ENCODE measurements at places on chromosomes 3 and 15.

- peak; percentile 89 for DNase-seq
These were observed 778 bp upstream of the THBS1 start for GRCh38 chr15:39580117-39580484.

DNA sequence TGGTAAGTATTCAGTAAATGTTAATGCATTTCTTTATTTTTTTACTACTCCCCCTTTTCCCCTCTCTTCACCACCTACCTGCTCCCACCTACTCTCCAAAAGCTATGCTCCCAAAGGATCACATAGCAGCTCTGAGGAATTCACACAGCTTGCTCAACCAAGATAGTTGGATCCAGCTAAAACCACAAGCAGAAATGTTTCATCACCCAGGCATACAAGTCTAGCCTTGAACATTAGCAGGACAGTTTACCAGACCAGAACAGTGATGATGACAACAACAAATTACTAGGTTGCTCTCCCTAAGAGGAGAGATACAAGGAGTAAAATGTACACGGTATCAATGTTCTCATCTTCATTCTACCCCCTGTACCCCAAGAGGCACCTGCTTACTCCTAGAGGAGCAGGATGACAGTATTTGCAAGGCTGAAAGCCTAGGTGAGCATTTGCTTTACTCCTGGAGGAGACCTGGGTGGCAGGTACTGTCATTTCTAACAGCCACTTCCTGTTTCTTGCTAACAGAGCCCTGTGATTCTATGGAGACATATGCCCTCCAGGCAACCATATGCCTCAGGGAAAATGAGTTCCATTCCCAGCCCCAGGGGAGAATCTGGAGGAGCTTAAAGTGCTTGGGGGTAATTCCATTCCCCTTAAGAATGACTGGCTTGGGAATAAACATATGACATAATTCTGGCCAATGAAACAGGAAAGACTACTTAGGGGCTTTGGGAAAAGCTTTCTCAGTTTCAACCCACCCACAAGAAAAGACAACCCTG lies 237.5 kb downstream of the NTRK3 start:
- DNase-seq: no peak

DNA sequence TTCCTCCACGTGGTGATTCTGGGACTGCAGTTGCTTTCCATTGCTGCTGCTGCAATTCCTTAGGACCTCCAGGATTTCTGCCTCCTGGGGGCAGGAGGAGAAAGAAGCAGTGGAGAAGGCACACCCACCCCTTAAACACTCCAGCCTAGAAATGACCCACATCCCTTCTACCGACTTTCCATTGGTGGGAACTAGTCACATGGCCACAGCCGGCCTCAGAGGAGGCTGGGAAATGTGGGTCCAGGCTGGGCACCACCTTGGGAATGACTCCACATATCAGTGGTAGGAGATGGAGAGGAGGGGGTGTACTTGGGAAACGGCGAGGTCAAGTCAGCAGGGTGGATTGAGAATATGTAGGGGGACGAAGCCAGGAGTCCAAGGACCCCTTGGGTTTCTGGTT lies 269.4 kb upstream of the CTDSPL start:
- no peak for DNase-seq

DNA sequence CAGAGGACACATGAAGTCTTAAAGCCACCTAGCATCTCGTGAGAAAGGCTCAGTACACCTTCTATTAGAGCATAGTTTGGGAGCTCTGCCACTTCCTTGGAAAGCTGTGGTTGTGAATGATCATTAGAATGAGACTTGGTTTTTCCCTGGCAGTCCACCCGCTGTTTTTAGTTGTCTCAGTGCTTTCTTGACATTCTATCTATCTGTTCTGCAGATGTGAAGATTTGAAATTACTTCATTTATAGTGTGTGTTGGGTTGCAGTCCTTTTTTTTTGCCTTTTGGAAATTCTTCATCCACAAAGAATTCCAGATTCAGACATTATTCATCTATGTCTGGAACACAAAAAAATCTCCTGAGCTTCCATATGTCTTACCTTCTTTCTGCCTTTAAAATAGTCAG lies 23.7 kb downstream of the PPP2R3A start:
- no peak for DNase-seq

DNA sequence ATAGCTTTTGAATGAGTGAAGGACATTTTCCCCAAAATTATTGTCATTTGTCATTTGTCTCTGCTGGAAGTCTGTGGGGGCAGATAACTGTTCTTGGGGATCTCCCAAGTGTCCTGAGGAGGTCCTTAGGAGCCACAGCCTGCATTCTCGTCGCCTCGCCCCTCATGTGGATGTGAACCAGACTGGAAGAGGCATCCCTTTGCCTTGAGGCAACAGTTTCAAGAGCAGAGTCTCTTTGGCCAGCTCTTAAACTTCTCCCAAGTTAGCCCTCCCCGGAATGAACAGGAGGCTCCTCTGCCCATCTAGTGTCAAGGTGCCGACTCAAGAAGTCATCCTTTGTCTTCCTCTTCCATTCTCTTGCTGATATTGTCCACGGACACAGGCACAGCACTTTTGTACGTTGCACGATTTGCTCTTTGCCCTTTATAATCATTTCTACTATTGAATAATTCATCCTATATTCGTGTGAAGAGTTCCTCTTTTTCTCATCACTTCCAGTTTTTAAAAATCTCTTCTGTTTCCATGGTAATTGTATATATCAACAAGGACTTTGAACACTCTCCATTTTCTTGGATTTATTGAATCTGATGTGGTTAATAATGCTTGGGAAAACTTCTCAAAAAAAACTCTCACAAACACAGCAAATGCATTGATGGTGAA lies 40.8 kb upstream of the CD47 start:
- no peak for DNase-seq
